ENCODE measurements at places on chromosomes 4 and X.

DNA sequence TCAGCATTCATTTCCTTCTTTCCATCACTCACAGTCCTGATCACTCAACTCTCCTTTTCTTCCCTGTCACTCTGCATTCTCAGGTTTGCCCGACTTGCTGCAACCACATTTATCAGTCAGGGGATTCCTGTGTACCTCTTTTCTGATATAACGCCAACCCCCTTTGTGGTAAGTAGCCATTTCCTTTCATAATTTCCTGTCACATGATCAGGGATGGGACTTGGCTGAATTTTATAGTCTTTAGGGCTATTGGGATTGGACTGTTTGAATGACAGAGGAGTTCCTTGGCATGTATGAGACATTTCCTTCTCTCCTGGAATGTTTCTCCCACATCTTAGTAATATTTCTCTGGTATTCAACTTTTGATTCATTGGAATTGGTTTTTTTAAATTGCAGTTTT, 11.0 kb downstream of the PGM2 start:
- no peak for DNase-seq

GRCh38 chr4:46922205-46922604, 13.2 kb upstream of the COX7B2 start:
- no peak for DNase-seq

DNA sequence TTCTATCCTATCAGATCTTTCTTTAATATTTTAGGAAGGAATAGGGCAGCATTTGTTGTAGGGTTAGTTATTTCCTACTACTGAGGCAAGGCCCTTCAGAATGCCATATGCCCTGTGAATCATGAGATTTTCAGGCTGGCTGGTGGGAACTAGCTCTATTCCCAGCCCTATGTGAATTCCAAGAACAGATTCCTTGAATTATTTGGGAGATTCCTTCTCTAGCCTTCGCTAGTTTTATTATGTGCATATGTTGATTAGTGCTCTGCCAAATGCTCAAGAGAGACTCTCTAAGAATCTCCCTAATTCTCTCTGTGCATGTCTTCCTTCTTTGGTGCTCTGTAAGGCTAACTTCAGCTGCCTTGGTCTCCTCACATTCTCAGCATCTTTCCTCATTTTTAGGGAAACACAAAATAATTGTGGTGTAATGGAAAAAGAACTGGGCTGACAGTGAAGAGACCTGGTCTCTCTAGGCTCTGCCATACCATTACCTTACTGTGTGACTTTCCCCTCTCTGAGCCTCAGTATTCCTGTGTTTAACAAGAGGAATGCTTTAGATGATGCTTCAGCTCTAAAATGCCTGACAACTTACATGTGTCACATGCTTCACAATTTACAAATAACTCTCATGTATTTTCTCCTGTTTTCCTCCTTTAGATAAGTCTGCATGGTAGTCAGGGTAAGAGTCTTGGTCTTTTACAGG, 79.7 kb downstream of the VMA21 start:
- no peak for DNase-seq

DNA sequence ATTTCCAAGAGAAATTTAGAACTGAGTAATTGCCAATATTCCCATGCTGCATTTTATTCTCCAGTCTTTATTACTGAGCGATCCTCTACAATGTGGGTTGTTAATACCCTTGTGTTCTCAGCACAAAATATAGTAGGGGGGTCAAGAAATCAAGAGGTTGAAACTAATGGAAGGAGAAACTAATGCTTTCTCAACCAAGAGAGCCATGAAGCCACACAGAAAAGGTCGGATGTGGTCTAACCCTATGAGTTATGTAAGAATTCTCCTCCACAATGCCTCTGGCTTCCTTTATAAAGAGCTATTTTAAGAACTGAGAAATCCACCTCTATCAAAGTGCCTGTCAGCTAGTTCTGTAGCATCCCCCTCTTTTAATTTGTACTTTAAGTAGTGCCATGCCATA, 268.5 kb downstream of the CHIC1 start:
- DNase-seq, result no peak

DNA sequence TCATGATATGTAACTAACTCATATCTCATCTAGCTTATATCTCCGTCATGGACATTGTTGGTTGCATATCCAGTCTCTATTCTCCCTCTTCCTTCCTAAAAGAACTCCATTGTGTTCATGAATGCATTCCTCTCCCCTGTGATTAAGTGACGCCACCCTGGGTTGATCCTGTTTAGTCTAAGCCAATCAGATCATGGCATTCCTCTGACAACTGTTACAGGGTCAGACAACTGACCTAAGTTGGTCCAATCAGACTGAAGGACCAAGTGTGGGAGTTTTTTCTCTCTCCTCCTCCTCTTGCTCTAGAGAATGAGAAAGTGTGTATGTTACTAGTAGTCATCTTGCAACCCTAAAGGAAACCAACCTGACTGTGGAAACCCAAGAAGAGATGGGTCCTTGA, 3.6 kb downstream of the APOO start:
- no peak for DNase-seq

- no peak for DNase-seq
These were observed 26.5 kb downstream of the HNRNPDL start for GRCh38 chr4:82403725-82404124.

- no peak for DNase-seq
These were observed 202.3 kb downstream of the NDST4 start for GRCh38 chr4:114911111-114911510.

DNA sequence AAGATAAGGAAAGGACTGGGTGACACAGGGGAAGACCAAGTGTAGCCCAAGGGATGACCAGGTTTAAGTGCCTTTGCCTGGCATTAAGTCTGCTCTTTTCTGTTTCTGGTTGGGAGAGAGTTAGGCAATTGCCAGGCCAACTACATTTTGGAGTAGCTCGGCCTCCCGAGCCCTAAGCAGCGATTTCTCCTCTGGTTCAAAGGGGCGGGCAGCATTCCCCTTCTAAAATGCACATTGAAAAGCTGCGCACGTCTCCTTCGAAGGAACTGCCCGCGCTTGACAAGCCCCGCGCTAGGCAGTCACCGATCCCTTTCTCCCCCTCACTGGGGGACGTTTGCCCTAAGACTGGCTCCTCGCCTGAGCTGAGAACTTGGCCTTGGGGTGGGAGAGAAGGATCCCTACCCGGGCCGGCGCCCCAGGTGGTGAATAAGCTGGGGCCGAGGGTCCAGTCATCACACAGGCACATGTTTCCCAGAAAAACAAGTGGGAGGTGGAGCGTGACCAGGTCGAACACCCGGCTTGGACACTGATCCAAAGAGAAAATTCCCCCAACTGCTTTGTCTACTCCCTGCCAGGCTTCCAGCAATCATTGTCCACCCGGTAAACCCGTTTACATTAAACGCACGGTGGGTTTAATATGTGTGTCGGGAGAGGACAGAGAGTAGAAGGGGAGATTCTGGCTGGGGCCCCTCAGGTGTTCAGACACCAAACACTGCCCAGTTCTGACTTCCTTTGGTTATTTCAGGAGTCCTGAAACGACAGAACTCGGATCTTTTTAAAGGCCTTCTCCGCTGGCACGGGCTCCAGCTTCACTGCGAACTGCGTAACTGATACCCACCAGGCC, 4.0 kb downstream of the ARX start:
- DNase-seq, result no peak

DNA sequence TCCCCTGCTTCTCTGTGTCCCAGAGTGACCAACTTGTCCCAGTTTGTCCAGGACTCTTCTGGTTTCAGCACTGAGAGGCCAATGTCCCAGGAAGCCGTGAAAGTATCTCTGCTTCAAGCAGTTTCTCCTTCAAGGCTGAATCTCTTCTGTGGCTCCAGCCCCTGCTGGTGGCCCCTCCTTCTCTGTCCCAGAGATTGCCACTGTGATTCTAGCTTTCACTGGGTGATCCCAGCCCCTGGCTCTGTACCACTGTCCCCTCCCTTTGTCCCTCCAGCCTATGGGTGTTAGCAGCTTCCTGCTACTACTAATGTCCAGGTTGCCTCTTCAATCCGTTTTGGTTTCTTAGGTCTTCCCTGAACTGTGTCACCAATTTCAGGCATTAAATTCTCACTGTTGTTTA, 70.5 kb downstream of the SOX3 start:
- DNase-seq, result no peak

GRCh38 chr4:176566769-176567168, 226.0 kb downstream of the VEGFC start:
- no peak for DNase-seq

GRCh38 chr4:3019145-3019846, 55.0 kb downstream of the HTT-AS start:
- no peak for DNase-seq

- DNase-seq, result no peak
These were observed 89.9 kb downstream of the GPC4 start for GRCh38 chrX:133325422-133325821.

GRCh38 chrX:155997436-155997835, at the start of gene IL9R:
TSS of gene IL9R (plus strand) at chrX:155997696. CDS start at chrX:155997760, 64 bp downstream.
- no peak for DNase-seq

DNA sequence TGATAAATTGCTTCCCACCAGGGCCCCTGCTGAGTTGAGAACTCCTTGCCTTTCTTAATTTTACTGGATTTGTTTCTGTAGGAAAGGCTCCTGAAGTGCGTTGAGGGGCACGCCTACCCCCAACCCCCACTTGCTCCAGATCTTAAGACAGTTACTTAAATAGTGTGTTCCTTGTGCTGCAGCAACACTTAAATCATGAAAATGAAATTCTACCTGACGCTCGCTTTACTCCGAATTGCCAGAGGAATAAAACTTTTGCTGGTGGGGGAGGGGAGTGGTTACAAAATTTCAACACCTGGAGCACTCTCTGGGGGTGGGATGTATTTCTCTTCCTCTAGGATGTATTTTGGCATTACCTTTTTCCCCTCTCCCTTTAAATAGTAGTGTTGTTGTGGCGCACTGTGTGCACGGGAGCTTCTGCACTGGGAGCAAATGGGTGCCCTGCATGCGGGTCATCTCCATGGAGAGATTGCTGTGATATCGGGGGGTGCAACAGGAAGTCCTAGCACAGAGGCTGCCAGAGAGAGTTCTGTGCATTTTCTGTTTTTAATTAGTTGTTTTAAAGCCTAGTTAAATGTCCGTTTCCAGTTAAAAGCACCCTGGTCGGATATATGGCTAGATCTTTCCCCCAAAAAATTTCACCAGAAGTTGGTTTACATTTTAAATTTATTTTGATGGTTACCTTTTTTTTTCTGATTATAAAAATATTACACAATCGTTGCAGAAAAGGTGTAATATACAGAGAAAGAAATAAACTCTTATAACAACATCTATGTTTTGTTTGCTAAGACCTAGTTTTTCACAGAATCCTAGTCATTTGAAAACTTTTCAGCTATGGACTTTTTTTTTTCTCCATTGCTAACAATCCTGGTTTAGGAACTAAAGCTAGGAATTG, 207.7 kb downstream of the SOWAHB start:
- no peak for DNase-seq

GRCh38 chr4:146428298-146428697, 93.4 kb downstream of the SLC10A7 start:
- no peak for DNase-seq

GRCh38 chrX:130211415-130212186, 39.8 kb downstream of the RAB33A start:
- DNase-seq, result no peak

GRCh38 chr4:58760737-58761136, 1650.6 kb upstream of the IGFBP7 start:
- no peak for DNase-seq

- peak; percentile 10 for DNase-seq
These were observed 2375.8 kb upstream of the TENM3 start for GRCh38 chr4:179867300-179867878.

GRCh38 chrX:40279762-40280161, 182.0 kb upstream of the BCOR start:
- DNase-seq, result no peak
